ENCODE measurements at places on chromosomes 12 and 14. TPM values are rescaled to one million over a fixed set of nuclear protein-coding genes. Genes with fewer than 3 reads are reported as not detected.

PARPBP gene
- total RNA-seq, result 10.5 TPM

GLIPR1L2 gene
- total RNA-seq, result 0.56 TPM

APOF gene
- not detected for total RNA-seq

KRT78 gene
- total RNA-seq, result 2.2 TPM

KRT73 gene
- total RNA-seq, result not detected

DEGS2 gene
- total RNA-seq, result 3.4 TPM

LAG3 gene
- total RNA-seq, result 0.14 TPM

Measured in airway epithelial cell (primary cell).